Activated naive CD8-positive, alpha-beta T cell treated with anti-CD3 and anti-CD28 coated beads, Interleukin-2, amount 50 U/mL, for 16 hours (primary cell): ENCODE measurements at places on chromosomes 12 and 14.
A peak's percentile ranks its signal among the peaks of the same experiment; 100 is the strongest.

GRCh38 chr12:56158926-56159461 is 835 bp downstream of the MYL6 start:
- no peak for DNase-seq

DNA sequence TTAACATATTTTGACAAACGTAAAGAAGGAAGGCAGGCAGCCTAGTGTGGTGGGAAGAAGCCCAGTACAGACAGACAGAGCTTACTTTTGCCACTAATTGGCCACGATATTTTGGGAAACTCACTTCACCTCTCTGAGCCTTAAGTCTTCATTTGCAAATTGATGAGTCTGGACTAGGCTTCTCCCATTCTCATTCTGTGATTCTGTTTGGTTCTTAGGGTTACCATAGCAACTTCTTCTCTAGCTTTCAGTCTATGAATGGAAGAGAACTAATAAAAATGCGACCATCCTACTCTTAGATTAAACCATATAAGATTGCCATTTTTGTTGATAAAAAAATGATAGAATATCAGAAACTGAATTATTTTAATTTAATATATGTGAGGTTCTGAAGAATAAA is 210.5 kb downstream of the SNAPC1 start:
- DNase-seq: no peak

GRCh38 chr14:64610049-64610746 is 60.4 kb downstream of the PPP1R36 start:
- DNase-seq: no peak

DNA sequence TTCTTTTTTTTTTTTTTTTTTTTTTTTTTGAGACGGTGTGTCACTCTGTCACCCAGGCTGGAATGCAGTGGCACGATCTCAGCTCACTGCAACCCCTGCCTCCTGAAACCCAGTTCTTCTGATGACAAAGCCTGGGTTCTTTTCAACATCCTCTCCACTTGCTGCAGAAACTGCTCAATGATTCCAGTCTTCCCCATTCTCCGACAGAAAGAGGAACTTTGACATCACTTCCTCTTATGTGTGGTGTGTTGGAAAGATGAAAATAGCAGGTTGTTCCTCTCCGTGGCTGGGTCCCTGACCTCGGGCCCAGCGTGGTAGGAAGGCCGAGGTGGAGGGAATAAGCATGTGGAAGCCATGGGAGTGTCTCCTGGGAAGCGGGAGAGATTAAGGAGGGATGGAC is 198.4 kb downstream of the PHETA1 start:
- DNase-seq: no peak

DNA sequence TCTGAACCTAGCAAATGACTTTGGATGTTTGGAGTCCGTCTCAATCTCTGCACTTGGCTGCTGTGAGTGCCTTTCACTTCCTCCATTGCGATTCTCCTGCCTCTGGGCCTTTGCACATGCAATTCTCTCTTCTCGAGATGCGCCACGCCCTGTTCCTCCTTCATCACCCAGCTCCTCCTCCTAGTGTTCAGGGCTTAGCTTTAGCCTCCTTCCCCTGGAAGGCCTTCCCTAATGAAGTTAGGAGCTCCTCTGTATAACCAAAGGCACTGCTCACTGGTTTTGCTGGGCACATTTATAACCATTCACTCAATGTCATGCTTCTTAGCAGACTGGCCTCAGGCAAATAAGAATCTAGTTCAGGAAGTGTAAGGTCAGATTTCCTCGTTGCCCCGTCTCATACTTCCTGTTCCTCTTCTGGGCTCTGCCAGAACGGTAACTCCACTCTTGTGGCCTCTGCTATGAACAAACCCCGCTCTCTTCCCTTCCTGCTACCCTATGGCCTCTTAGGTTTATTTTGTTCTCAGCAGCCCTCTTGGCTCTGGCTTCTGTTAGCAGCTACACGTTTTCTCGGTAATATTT is 171.4 kb downstream of the CRADD start:
- no peak for DNase-seq

GRCh38 chr14:95320078-95320895 is 579 bp upstream of the CLMN start:
- no peak for DNase-seq

DNA sequence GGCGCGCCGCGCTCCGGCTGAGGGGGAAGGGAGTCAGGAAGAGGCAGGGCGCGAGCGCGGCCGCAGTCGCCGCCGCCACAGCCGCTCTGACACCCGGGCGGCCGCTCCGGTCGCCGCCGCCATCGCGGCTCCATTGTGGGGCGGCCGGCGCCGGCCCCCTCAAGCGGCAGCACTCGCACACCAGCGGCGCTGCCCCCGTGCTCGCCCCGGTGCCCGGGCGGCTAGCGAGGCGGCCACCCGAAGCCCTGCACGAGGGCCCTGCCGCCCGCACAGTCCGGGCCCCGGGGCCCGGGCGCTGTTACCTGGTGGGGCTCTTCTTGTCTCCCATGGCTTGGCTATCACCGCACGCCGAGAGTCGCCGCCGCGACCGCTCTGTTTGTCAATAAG is 202 bp downstream of the YAF2 start:
- DNase-seq: no peak

DNA sequence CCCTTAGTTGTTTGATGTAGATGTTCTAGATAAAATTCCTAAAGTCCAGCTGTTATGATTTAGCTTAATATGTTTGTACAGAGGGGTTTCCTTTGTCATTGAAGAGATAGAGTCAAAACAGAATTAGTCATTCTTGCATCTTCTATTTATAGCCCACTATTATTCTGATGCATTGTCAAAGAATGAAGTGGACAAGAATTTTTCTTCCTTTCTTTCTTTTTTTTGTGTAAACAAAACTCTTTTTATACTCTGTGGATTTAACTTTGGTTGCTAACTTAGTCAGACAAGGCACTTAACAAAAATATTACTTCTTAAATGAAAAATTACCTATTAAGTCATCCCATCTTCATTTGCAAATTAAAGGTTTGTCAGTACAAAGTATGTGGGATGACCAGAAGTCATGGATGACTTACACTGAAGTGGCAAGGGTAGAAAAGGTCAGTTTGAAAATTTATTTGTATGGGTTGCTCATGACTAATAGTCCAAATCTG is 215.6 kb upstream of the DDHD1 start:
- DNase-seq: no peak

DNA sequence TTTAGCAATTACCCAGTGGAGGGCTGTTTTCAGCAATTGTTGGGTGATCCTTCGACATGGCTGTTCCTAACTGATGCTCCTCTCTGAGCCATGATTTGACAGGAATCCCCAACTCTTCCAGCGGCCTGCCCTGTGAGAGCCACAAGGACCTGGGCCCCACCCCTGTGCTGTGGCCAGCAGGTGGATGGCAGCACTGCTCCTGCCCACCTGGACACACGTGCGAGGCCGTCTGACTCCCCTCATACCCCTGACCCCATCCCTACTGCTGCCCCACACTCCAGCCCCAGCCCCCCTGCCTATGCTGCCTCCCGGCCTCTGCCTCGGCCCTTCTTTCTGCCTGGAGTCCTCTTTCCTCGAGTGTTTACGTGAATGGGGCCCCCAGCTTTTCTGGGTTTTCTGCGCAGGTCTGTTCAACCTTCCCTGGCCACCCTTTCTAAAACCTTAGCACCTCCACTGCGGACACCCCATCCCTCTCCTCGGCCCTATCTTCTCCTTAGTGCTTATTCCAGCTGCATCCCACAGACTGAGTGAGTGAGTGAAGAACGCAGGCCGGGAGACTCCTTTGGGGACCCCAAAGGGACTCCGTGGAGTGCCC is 111.4 kb downstream of the DICER1 start:
- no peak for DNase-seq

DNA sequence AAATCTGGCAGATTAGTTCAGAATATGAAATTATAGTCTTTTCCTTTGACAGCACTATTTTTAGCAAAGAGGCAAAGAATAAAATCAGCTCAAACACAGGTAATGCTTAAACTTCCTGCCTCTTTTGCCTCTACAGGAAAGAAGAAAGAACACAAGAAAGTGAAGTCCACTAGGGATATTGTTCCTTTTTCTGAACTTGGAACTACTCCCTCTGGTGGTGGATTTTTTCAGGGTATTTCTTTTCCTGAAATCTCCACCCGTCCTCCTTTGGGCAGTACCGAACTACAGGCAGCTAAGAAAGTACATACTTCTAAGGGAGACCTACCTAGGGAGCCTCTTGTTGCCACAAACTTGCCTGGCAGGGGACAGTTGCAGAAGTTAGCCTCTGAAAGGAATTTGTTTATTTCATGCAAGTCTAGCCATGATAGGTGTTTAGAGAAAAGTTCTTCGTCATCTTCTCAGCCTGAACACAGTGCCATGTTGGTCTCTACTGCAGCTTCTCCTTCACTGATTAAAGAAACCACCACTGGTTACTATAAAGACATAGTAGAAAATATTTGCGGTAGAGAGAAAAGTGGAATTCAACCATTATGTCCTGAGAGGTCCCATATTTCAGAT is 17.4 kb downstream of the TMPO start:
- DNase-seq: no peak

- peak; percentile 37 for DNase-seq
Observed at GRCh38 chr14:50321009-50321660, 9.0 kb downstream of the DMAC2L start.

GRCh38 chr14:33009673-33010072 is 71.0 kb downstream of the NPAS3 start:
- no peak for DNase-seq

GRCh38 chr14:68487805-68488590 is 304.9 kb downstream of the ZFP36L1 start:
- no peak for DNase-seq

DNA sequence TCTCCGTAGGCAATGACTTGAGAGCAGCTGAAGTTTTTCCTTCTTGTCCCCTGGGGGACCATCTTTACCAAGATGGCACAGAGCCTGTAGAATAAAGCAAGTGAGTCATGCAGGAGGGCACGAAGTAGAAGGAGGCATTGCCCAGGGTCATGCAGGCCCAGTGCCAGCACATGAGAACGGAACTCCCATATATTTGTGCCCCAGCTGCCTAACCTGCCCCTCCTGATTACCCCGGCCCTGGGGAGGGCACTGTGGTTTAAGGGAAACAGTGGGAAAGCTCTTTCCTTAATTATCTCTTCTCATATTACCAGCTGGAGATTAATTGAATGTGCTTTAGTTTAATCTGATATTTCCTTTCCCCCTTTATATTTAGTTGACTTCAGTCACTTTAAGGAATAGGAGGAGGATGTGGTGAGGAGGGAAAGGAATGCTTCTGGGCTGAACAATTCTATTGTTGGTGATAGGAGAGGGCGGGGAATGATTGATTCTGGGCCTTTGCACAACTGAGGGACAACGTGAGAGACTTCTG is 51.9 kb downstream of the RASSF8 start:
- DNase-seq: no peak

DNA sequence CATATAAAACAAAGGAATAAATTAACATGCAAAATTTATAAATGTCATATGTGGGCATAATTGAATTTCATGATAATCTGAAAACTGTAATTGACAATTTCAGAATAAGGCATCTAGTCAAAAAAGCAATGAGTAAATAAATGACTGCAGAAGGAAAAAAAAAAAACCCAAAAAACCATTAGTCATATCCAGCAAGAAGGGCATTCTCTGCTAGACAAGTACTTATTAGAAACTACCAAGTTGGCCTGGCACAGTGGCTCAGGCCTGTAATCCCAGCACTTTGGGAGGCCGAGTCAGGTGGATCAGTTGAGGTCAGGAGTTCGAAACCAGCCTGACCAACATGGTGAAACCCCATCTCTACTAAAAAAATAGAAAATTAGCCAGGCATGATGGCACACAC is 17.5 kb downstream of the ZCRB1 start:
- DNase-seq: no peak

- no peak for DNase-seq
Observed at GRCh38 chr12:66388517-66388916, 86.2 kb downstream of the HELB start.

GRCh38 chr14:63727231-63727735 is 582 bp downstream of the SGPP1 start:
- no peak for DNase-seq

DNA sequence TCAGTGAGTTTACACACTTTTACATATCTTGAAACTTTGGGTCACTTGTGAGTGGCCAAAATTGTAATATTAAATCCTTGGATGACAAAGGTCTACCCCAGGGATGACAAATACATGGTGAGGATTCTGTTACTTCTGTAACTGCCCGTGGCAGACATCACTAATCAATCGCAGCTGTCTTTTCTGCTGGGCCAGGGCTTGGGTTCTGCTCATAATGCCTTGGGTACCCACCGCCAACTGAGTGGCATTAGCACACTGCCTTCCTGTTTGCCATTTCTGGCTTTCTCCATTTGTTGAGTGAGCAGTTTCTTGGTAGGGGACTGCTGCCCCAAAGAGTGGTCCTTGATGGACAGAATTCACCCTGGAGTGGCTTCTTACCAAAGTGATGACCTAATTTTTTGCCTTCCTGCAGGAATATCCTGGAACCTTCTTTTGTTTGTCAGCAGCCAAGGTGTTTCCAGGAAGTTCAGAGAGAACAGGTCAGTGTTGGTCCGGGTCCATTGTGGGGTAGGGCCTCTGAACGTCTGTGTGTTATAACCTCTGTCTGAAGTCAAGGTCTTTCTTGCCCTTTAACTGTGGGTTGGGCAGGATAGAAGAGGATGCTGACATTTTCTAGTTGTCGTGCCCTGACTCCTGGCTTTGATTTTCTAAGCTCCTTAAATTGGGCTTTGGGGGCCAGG is 6.2 kb downstream of the TSPAN9 start:
- DNase-seq: no peak

- DNase-seq: no peak
Observed at GRCh38 chr14:85532374-85533022, 2.6 kb downstream of the FLRT2 start.

GRCh38 chr12:92143258-92143657 is 2.4 kb downstream of the BTG1 start:
- DNase-seq: no peak

GRCh38 chr14:73696466-73697400 is 17.5 kb downstream of the PNMA1 start:
- DNase-seq: no peak

- no peak for DNase-seq
Observed at GRCh38 chr12:124278389-124279101, 16.3 kb upstream of the RFLNA start.

- no peak for DNase-seq
Observed at GRCh38 chr14:86357119-86357518, 827.2 kb downstream of the FLRT2 start.

- DNase-seq: no peak
Observed at GRCh38 chr12:107783406-107784376, 9.2 kb downstream of the ASCL4 start.

GRCh38 chr14:74829251-74829650 is 46.7 kb downstream of the PROX2 start:
- no peak for DNase-seq

- DNase-seq: no peak
Observed at GRCh38 chr12:16189849-16190248, 87.6 kb downstream of the SLC15A5 start.

- no peak for DNase-seq
Observed at GRCh38 chr14:43877351-43877960, 629.6 kb downstream of the FSCB start.

DNA sequence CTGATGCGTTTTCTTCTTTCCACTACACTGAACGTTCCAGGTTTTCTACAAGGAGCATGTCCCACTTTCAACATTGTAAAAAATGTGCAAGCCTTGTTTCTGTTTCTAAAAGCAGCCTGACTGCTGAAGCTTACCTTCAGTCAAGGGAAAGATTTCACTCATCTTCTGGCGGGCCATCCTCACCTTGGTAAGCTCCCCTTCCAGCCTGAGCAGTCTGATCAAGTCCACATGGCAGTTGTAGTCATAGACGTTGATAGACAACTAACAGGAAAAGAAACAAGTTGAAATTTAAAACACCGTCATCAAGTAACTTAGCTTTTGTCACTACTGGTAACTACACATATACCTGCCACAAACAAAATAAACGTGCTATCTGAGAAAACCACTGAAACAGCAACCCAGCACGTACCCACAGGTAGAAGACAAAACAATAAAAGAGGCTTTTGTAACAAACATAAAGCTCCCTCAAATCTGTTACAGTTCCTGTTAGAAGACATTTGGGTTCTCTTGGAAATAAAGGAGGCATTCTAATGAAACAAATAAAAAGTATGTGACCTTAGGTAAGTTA is 11.9 kb downstream of the SART3 start:
- no peak for DNase-seq
